NCI-H1417 treated with DMSO at 0.1 percent for 48 hours (cell line): ENCODE measurements at places on chromosomes 6 and 20.

DNA sequence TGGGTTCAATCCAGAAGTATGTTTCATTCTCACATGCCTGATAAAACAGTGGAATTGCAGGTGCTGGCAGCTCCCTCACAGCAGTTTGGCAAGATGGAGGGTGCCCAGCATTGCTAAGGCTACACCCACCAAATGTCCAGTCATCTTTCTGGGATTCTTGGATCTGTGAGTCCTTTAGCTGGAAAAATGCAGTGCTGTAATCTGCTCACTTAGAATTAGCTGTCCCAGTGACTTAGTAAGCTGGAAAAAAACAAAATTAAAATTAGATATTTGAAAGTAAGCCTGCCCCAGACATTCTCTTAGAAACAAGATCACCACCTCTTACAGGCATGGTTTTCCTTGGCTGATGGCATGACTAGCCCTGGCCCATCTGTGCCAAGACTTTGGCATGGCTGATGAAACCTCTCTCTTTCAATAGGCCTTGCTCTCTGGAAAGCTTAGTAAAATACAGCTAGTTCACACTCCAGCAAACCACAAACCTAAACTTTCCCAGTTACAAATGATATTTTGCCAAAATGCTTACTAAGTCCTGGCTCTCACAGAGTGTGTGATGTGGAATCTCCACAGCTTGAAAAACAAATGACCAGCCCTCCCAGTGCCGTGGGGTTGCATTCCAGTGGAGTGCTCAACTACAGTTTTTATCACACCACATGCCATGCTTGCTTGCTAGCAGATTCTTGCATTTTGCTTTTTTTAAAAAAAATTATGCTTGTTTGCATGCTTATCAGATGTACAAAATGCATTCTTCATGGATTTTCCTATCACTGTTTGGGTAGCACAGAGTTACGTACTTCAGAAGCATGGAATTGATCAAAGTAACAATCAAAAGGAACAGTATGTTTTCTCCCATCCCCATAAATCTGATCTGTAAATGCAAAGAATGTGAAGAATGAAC is 261.5 kb downstream of the EYA4 start:
- DNase-seq: no peak

- DNase-seq: no peak
Observed at GRCh38 chr6:130671119-130671518, 156.1 kb upstream of the SMLR1 start.

DNA sequence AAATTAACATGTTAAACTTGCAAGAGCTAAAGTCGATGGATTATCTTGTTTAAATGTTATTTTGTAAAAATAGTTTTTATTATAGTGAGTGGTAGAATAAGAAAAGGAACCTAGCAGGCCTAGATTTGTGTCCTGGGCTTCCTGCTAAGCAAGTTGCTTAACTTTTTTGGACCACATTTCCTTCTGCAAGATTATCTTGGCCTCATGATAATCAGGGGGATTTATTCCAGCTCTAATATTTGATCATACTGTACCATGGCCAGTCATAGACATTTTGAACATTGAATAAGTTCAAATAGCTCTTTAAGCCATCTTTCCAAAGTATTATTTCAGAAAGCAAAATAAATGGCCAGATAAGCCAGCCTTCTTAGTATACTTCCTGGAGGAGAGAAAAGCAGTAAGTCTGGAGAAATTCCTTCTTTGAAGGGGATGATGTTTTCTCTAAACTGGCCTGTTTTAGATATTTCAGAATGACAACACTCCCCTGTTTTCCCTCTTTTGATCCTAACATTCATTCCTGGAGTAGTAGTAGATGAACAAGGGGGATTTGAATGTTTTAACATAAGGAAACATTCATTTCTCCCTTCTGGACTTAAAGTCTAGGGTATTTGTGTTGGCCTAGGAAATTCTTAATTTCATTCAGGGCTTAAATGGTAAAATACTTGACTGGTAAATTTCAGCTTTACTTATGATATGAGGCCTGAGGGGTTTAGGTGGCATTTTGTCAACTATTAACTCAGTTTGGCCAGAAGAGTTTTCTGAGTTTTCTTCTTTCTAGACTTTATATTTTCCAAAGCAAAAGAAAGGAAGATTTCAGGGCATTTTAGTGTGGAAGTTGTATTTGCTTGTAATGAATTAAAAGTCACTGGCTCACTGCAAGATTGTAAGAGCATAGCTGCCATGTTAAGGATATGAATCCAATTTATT is 108.8 kb upstream of the SCGN start:
- DNase-seq: no peak

DNA sequence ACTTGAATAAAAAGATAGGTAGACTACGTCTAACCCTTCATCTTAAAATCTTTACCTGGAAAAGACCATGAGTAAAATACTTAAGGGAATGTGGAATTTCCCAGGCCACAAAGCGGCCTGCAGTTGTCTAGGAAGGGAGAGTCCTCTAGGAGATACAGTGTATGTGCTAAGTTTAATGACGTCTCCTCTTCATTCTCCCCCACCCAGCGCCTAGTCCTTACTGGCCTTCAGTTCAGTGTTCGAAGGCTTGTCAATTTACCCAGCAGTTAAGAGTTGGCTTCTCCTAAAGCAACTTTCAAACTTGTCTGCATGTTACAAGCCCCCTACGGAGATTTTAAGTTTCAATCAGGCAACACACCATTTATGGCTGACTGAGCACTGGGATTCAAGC is 35.2 kb downstream of the HFE start:
- no peak for DNase-seq

DNA sequence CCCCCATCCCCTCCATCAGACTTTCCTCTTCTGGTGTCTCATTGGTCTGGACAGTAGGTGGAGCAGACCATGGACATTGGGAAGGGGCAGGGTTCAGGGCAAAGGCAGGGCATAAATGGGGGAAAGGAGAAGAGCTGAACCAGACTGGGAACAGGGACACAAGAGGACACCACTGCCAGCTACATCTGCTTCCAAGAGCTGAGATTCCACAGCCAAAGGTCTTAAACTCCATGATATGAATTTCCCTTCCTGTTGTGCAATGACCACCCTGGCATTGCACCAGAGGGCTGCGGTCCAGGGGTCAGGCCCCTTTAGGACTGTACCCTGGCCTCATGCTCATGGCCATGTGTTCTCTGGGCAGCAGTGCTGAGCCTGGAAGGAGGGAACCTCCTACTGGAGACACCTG is 137.9 kb downstream of the MAFB start:
- DNase-seq: no peak

- no peak for DNase-seq
Observed at GRCh38 chr20:48338717-48339116, 489.1 kb downstream of the PREX1 start.

GRCh38 chr6:10721850-10722569 is 860 bp upstream of the TMEM14C start:
- no peak for DNase-seq

DNA sequence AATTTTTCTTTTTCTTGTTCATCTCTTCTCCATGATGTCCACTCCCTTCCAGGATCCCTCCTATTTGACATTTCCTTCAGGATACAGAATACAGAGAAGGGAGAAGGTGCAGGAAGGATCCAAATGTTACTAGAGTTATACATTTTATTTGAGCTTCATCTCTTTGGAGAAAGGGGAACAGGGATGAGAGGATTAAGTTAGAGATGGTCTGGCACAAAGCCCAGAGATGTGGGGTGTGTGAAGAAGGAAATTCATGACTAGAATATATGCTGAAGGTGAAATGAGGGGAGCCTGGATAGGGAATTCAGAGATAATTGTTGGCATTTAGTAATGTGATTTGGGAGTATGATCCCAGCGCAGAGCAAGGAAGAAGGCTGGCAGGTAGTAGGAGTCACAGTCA is 22.5 kb upstream of the SRPK1 start:
- no peak for DNase-seq

GRCh38 chr6:149478631-149479314 is 6.0 kb downstream of the ZC3H12D start:
- no peak for DNase-seq

- no peak for DNase-seq
Observed at GRCh38 chr6:24788031-24788665, 10.6 kb downstream of the ARMH2 start.

- DNase-seq: no peak
Observed at GRCh38 chr6:120853489-120853888, 480.8 kb downstream of the TBC1D32 start.

- DNase-seq: no peak
Observed at GRCh38 chr6:130760006-130760405, 67.2 kb upstream of the SMLR1 start.

DNA sequence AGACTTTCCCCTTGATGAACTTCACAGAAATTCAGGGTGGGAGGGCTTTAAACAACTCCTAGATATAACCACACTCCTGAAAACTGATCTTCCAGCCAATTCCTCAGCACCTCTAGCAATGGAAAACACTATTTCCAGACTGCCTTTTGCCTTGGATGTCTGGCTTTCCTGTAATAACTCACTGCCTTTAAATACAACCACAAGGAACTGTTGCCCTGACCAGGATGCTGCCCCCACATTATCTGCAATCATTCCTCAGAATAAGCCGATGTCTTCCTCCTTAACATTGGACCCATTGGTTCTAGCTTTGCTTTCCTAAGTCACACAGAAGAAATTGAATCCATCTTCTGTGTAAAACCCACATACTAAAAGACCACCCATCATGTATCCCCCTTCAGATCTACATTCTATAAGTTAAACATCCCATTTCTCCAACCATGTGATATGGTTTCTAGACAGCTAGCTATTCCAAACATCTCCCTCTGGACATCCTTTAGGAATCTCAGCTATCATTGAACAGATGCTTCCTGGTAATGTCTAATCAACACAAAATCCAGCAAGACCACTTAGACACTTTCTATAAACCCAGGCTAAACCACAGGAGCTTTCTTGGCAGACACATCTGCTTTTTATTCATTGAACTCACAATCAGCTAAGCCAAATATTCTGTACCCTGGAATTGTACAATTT is 95.9 kb upstream of the KCNQ5 start:
- no peak for DNase-seq

DNA sequence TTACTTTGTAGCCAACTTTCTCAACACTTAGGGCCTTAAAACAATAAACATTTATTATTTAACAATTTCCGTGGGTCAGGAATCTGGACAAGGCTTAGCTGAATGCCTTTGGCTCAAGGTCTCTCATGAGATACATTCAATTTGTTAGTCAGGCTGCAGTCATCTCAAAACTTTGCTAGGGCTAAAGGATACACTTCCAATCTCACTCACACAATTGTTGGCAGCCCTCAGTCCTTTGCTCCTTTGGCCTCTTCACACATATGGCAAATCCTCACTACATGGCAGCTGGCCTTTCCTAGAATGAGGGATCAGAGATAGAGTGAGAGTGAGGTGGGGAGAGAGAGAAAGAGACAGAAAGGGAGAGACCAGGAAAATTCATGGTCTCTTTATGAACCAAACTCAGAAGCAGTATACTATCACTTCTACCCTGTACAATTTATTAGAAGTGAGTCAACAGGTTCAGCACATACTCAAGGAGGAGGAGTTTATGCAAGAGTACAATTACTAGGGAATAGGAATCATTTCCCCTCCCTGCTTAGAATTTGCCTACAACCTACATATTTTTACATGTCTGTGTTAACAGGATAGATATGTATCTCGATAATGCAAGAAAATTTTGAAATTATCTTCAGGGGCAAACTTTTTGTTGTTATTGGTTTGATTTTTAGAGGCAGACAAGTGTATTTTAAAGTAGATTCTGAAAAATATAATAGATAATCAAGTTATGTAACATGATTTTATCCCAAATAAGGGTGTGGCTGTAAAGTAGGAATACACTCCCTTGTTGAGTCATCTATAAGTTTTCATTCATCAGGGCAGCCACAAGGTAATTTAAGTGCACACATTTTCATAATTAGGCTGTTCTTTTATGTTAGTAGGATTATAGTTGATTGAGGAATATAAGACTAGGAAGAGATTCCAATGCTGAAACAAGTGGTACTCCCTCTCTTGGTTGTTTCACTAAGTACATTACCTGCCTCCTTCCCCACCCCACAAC is 85.9 kb upstream of the HMGCLL1 start:
- no peak for DNase-seq

DNA sequence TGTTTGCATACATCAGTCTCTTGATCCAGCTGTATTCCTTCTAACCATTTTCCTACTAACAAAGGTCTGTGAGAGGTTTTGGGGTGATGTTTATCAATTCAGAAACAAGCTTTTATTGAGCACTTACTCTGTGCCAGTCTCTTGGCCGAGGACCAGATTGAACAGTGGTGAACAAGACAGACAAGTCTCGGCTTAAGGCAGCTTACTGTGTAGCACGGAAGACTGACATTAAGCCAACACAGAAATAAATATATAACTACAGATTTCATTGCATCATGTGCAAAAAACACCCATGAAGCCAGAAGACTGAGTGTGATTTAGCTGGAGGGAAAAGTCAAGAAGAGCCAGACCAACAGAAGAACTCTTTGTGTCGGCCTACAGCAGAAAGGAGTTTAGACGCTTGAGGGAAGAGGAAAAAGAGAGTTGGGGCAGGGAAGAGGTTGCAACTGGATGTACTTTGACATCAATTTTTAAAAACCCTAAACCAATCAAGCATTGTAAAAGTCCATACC is 549.6 kb upstream of the CITED2 start:
- DNase-seq: no peak

- DNase-seq: no peak
Observed at GRCh38 chr6:71822625-71823024, 63.7 kb upstream of the RIMS1 start.

DNA sequence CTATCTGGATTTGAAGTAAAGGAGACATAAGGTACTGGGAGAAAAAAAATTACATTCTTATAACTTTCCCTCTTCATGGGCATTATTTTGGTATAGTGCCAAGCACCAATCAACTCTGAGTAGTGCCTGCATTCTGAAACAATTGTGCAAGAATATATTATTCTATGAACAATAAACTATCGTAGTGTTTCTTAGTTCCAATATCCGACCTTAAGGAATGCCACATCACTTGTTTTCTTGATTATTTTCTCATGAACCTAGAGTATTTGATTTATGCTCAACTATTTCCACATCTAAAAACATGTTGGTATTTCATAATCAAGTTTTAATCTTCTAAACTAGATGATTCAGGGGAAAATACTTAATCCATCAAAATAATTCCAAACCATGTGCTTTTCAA is 294.4 kb upstream of the TBX18 start:
- DNase-seq: no peak

GRCh38 chr6:135163440-135163738 is 17.7 kb upstream of the MYB start:
- no peak for DNase-seq
